ENCODE measurements at places on chromosomes 2 and 18. TPM values are rescaled to one million over a fixed set of nuclear protein-coding genes. Genes with fewer than 3 reads are reported as not detected.

- DNase-seq: no peak
Observed at GRCh38 chr2:222688917-222689316, 17.5 kb downstream of the MOGAT1 start.

- DNase-seq: peak; percentile 22
Observed at GRCh38 chr2:144456680-144457079, 63.2 kb downstream of the ZEB2 start.

DNA sequence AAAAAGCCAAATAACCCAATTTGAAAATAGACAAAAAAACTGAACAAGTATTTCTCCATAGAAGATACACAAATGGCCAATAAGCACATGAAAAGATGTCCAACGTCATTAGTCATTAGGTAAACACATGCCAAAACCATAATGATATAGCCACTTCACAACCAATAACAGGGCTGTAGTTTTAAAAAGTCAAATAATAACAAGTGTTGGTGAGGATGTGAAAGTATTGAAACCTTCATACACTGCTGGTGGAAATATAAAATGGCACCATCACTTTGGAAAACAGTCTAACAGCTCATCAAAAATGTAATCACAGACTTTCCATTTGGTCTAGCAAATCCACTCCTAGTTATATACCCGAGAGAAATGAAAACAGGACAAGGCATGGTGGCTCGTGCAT lies 144.2 kb upstream of the CYP1B1 start:
- DNase-seq: no peak

Gene LYPD1
- total RNA-seq: not detected

- no peak for DNase-seq
Observed at GRCh38 chr2:182917924-182918323, 51.5 kb upstream of the FRZB start.
